ENCODE measurements at places on chromosomes 7 and 10.

GRCh38 chr10:35546824-35547225 lies 58.3 kb upstream of the GJD4 start:
- DNase-seq: no peak

- DNase-seq: no peak
Measured at GRCh38 chr7:130850956-130851355, 116.9 kb upstream of the KLF14 start.

DNA sequence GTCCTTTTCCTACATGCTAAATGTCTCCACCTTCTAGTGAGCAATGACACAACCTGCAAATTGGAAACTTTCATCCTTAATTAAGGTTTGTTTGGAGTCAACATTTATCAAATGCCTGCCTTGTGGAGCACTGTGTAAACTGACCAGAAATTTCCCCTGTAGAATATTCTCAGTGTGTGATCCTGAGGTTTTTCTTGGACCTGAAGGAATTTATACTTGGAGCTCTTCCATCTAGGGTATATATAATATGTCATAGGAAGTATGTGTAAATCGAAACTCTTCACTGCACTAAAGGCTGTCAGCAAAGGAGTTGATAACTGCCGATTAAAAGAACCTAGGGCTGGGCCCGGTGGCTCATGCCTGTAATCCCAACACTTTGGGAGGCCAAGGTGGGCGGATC lies 152.4 kb downstream of the NSUN6 start:
- no peak for DNase-seq

DNA sequence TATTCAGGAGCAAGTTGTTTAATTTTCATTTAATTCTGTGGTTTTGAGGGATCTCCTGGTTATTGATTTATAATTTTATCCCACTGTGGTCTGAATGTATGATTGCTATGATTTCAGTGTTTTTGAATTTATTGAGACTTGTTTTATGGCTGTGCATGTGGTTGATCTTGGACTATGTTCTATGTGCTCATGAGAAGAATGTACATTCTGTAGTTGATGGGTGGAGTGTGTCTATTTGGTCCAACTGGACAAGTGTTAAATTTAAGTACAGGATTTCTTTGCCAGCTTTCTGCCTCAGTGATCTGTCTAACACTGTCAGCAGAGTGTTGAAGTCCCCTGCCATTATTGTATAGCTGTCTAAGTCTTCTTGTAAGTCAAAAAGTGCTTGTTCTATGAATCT lies 34.8 kb upstream of the KIF5B start:
- no peak for DNase-seq

DNA sequence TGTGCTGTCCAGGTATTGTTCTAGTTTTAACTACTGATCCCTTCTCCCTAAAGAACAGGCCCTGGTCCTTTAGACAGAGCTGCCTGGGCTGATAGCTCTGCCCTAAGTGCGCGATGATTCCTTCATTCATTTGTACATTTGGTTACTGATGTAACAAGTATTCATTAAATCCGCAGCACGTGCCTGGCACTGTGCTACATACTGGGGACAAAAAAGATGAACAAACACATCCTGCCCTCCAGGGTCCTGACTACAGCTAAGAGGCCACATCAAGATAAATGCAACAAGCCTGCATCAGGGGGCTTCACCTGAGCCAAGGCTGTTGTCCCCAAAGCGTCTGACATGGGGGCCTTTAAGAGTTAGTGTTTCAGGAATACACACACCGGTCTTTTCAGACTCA lies 99.0 kb upstream of the PODXL start:
- DNase-seq: no peak

DNA sequence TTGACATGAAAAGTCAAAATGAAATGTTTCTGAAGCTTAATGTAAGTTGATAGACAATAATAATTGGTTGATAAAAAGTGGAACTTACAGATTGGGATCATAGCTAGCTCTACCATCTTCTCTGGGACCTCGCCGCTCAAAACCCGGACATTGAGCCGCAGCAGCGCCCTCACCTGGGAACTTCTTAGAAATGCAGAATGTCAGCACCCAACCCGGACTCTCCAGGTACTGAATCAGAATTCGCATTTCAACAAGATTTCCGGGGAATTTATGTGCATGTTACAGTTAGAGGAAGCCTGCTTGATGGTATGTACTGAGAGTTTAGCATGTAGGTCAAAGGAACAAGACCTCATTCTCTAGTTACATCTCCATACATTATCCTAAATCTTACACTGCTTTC lies 36.7 kb upstream of the ABLIM1 start:
- peak; percentile 8 for DNase-seq

DNA sequence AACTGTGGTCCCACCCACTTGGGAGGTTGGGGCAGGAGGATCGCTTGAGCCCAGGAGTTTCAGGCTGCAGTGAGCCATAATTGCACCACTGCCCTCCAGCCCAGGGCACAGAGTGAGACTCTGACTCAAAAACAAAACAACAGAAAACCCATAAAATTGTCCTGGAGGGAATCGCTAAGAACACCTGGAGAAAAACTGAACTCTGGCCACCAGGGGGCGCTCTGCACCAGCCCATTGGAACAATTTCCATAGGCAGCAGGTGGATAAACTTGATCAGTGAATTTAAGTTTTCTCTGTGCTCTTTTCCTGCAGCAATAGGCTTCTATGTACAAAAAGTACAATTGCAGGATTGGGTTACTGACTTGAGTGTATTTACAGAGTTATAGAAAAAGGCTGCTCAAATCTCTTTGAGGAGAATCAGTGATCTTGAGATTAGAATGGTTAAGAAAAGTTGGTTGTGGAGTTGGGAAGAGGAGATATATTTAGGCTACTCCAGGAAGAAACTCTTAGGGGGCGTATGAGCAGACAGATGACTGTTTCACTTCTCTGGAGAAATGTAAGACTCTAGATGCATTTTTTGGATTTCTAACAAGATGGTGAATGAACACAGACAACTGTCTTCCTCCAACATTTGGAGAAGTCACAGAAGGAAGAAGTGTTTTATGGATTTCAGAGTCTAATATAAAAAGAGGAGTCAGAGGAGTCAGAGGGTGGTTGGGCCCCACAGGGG lies 274.9 kb upstream of the GALNT17 start:
- peak; percentile 29 for DNase-seq

GRCh38 chr7:40470817-40471216 lies 336.0 kb downstream of the SUGCT start:
- no peak for DNase-seq

DNA sequence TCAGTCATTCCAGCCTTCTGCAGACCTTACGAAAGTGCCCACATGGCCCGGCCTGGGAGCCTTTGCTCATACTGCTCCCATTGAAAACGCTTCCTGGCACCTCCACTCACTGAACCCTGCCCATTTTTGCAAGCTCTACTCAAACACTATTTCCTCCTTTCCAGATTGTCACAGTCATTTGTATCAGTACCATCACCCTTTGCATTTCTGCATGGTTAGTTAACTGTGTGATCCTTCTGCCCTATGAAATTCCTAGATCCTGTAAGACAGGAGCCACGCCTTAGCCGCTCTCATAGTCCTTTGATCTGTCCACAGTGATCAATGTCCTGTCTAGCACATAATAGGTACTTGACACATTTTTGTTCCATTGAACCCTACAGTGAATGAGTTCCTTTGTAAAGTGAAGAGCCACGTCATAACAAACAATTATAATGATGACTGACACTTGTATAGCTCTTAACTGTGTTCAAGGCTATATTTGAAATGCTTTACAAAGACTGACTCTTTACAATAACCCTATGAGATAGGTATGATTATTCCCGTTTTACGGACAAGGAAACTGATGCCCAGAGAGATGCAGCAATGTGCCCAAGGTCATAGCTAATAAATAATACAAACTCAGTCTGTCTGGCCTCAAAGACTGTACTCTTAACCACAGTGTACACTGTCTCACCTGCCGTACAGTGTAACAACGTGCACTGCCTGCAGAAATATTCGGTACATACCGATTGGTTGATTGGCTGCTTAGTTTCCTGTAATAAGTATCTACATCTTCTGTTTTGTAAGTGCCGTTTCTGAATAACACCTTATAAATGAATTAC lies 16.6 kb upstream of the ITIH2 start:
- no peak for DNase-seq

DNA sequence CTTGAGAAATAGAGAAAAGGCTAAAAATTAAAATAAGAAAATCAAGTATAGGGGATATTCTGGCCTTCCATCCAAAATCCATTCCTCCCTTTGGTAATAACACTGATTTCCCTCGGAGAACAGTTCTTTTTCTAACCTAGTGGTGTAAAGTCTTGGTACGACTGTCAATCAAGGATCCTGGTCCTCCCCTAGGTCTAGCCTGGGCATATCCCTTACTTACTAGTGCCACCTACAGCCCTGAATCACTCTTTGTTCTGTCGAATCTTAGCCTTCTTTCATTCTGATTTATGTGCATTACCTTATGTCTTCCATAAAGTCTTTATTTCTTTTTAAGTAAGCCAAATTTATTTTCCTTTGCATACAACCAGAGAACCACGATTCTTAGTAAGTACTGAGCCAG lies 298.7 kb upstream of the LRRTM3 start:
- DNase-seq: no peak

GRCh38 chr7:3585826-3586225 lies 284.8 kb downstream of the SDK1 start:
- DNase-seq: no peak

DNA sequence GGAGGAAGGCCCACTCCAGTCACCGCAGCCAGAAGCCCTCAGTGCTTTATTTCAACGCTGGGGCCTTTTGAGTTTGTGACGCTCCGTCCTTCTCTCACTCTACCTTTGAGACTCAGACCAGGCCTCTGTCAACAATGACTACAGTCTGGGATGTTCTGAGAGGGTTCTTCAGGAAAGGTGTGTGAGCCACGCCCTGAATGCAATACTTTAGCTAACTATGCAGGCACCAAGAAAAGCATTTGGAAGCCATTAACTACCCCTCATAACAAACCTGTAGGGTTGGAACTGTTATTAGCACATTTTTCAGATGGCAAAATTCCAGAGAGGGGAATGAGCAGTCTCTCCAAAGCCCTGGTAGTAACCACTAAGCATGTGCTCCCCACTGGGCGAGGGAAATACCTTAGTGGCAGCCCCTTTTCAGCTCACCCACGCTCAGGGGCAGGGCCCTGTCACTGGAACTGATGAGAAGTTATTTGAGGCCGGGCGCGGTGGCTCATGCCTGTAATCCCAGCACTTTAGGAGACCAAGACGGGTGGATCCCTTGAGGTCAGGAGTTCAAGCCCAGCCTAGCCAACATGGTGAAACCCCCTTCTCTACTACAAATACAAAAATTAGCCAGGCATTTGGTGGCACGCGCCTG lies 5.7 kb upstream of the ARPC1B start:
- DNase-seq: no peak

DNA sequence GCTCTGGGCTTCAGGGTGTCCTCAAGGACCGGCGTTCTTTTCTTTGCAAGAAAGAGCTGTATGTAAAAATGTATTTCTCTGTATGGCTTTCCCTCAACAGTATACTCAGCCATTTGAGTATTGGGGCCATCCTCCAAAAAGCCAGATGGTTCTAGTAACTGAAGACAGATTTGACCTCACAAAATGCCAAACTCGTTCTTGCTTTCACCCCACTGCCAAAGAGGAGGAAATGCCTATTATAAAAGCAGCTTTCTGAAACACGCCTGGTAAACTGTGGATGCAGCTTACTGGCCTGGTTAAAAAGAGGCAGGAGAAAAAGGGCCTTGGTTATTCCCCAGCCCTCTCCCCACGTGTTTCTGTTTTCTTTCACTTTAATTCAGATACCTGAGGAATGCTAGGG lies 7.7 kb upstream of the HTR5A start:
- no peak for DNase-seq

DNA sequence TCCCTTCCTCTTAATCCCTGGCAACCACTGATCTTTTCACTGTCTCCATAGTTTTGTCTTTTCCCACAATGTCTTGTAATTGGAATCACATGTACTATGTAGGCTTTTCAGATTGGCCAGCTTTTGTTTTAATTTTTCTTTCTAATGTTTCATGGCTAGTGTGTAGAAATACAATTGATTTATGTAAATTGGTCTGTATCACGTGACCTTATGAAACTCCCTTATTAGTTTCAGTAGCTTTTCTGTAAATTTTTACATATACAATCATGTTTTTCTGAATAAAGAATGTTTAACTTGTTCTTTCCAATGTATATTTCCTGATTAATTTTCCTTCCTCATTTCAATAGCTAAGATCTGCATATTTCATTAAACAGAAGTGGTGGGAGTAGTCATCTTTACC lies 319.3 kb downstream of the MDFIC start:
- DNase-seq: no peak

- no peak for DNase-seq
Measured at GRCh38 chr10:61262486-61263261, 190.5 kb downstream of the TMEM26 start.

- DNase-seq: no peak
Measured at GRCh38 chr10:119283387-119283786, 76.0 kb downstream of the GRK5 start.

DNA sequence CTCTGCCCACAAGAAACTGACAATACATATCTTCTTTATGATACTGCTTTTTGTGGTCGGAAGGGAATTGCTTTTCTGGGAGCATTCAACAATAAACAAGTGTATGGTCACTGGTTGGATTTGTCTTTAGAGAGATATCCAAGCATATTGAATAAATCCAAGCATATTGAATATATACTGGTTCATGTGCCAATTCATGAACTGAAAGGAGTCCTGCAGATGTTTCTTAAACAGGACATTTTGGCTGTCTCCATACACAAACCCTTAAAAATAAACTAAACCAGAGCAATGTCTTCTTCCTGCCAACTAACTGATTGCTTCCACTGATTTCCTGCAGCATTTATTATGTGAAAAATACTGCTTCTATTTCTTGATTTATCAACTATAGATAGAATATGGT lies 173.9 kb downstream of the FOXP2 start:
- no peak for DNase-seq

GRCh38 chr10:12419262-12419847 lies 70.0 kb downstream of the CAMK1D start:
- DNase-seq: peak; percentile 68

- DNase-seq: no peak
Measured at GRCh38 chr7:158271646-158272045, 316.0 kb downstream of the PTPRN2 start.

GRCh38 chr10:131982796-131983195 lies 1.1 kb upstream of the BNIP3 start:
- no peak for DNase-seq

GRCh38 chr10:8691498-8692017 lies 637.1 kb downstream of the GATA3 start:
- no peak for DNase-seq

DNA sequence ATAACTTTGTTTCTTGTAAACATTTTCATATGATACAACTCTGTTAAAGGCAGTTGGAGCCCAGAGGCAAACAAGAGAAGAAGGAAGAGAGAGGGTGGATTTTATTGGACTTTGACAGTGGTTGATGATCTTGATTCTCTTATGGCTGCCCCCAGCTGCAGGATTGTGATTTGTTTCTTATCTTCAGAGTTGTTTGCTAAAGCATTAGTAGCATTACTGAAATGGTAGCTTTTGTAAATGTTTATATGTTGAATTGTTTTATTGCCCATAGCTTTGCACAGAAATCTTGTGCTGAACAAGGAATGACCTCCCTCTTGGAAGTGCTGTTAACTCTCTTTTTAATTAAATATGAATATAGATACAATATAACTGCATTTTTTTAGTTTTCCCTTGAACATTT lies 309.4 kb downstream of the AUTS2 start:
- DNase-seq: no peak

Measured in activated CD4-positive, alpha-beta T cell treated with anti-CD3 and anti-CD28 coated beads for 24 hours (primary cell).